ENCODE measurements at places on chromosomes 1 and 21.

DNA sequence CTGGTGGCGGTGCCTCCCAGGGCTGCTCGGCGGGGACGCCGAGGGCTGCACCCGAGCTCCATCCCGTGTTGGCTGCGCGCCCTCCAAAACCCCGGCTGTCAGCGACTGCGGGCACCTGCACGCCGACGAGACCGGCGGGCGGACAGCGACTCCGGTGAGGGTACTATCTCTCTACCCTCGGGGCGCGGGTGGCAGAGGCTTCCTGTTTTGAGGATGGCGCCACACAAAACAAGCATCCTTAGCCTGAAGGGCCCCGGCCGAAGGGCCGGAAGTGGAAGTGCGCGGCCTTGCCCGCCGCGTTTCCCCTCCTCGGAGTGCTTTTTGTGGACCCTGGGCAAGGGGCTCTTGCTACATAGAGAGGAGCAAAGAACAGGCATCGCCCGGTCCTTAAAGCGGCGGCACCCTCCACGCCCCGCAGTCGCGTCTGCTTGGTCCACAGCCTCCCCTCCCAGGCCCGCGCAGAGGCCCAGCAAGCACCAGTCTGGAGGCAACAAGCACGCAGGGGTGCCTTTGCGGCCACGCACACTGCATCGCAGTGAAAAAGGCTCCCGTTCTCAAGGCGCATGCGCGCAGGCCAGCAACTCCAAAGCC lies 561 bp upstream of the COQ8A start:
- DNase-seq: peak; percentile 91

- DNase-seq: no peak
Observed at GRCh38 chr1:34709547-34709946, 45.3 kb upstream of the GJB5 start.

DNA sequence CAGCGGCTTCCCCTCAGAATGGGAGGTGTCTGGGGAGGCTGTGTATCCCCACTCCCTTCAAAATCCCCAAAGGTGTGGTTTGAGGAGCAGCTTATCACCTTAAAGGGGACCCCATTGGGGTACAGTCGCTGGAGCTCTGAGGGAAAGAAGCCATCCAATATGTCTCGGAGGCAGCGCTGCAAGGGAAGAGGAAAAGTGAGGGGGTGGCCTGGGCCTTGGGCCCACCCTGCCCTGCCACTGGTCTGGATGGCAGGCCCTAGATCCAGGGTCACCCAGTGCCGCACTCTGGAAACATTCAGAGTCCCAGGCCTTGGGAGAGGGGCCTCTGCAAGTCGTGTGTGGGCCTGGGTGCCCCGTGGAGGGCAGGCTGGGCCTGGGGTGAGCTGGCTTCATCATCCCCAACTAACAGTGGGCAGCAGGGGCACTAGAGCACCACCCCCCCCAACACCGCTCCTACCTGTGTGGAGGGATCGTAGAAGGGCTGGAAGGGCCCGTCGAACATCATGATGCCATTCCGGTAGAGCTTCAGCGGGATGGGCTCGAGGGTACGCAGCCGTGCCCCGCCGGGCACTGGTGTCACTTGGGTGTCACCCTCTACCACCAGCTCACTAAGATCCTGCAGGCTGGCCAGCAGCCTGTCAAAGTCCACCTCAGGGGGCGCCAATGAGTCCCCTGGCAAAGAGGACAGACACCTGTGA lies 5.6 kb downstream of the SH3BGRL3 start:
- no peak for DNase-seq

DNA sequence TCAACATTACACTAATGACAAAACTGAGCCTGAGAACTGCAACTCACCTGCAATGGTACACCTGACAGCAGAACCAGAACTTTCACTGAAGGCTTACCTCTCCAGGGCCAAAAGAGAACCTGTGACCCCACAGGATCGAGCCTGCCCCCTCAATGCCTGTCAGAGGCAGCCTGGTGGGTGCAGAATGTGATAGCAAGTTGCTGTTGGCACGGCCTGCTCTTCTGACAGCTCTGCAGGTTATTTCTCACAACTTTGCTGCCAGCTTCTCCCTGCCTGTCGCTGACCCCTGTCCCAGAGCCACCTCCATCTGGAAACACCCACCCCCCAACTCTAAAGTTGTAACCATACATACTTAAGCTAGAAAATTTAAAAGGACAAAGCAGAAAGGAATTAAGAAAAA lies 35.2 kb downstream of the HIVEP3 start:
- DNase-seq: no peak

DNA sequence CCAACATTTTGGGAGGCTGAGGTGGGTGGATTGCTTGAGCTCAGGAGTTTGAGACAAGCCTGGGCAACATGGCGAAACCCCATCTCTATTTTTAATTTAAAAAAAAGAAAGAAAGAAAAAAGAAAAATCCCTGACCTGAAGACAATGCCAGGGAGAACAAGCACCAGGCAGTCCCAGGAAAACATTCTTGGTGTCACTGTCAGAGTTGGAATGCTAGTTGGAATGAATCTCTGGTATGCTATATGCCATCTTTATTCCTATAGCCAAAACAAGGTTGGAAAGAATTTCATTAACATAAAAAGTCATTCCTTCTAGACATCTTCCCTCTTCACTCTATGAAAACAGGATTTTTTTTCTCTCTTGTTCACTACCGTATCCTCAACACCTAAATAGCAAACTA lies 2.8 kb downstream of the DNAJC8 start:
- DNase-seq: no peak

- no peak for DNase-seq
Observed at GRCh38 chr1:207002724-207003146, 29.8 kb downstream of the C1orf116 start.

DNA sequence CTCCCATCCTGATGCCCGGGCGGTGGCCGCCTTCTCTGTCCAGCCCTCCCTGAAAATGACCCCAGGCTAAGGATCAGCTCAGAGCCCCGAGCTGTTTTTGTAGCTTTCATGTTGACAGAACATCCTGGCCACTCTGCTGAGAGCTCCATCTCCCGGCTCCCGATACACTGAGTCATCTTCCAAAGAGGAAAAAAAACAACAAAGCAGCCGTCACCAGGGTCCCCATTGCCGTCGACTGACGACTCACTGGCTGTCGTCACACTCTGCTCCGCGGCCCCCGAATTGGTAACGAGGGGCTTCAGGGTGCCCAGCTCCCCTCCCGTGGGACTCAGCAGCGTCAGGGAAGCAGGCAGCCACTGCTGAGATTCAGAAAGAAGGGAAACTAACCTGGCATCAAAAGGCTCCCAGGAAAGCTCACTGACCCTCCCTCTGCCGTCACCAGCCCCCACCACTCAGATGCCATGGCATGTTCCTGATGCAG lies 67.2 kb downstream of the CD46 start:
- peak; percentile 4 for DNase-seq

GRCh38 chr1:4778056-4778455 lies 123.6 kb downstream of the AJAP1 start:
- no peak for DNase-seq

GRCh38 chr1:37676281-37677142 lies 15.8 kb upstream of the CDCA8 start:
- DNase-seq: no peak

DNA sequence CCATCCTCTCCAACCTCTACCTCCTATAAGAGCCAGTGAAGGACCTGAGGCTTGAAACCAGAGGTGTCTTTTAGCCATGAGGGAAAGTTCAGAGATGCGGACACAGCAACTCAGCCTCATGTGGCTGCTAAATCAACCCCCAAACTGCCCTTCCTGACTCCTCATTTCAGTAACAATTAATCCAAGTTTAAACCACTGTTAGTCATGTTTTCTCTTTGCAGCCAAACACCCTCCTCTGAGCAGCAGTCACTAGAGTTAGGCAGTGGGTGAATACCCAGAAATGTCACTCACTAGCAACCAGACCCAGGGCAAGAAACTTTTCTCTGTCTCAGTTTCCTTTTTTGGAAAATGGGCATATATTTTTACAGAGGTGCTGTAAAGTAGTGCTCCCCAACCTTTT lies 71.2 kb downstream of the KCNJ15 start:
- no peak for DNase-seq

DNA sequence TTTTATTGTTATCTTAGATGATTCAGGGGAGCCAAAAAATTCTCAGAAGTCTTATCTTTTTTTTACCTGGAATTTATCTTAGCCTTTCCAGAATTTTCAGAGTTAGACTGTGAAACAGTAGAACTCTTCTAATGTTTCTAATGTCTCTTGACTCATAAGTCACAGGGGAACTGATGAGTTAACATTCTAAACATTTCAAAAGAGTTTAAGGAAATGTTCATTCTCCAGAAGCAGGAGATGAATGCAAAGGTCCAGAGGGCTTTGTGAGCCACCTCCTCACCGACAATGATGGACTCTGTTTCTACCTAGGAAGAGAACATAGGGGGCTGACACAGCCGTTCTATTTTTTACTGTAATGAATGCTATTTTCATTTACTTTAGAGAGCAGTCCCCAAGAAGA lies 157.5 kb downstream of the BRINP2 start:
- no peak for DNase-seq

DNA sequence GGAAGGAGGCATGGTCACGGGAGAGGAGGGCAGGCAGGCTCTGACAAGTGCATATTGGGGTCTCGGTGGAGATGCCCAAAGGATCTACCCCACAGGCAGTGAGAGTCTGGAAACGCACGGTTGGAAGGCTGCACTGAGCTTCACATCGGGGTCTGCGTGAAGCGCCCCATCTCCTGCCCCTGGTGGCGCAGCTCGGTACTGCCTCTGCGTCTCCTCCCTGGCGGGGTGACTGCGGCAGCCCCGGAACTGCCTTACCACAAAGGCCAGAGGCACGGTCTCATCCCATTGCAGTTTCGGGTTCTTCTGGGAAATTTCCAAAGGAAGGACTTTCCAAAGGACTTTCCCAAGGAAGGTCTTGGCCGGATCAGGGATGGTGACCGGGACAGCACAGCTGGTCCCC lies 69.2 kb upstream of the AJAP1 start:
- no peak for DNase-seq

DNA sequence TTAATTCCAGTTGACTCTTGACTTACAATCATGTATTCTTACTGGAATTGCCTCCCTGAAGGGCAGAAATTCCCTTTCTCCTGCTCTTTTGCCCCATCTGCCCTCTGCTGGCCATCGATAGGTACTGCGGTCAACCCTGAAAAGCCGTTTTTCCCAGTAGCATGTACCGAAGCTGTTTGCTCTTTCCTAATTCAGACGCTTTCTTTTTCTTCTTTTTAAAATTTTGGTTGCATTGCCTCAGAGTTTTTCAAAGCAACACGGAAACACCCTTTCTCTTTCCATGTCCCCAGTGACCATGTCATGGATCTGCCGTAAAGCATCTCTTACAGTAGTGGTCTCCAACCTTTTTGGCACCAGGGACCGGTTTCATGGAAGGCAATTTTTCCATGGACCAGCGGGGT lies 164.2 kb upstream of the C1orf21 start:
- peak; percentile 35 for DNase-seq

DNA sequence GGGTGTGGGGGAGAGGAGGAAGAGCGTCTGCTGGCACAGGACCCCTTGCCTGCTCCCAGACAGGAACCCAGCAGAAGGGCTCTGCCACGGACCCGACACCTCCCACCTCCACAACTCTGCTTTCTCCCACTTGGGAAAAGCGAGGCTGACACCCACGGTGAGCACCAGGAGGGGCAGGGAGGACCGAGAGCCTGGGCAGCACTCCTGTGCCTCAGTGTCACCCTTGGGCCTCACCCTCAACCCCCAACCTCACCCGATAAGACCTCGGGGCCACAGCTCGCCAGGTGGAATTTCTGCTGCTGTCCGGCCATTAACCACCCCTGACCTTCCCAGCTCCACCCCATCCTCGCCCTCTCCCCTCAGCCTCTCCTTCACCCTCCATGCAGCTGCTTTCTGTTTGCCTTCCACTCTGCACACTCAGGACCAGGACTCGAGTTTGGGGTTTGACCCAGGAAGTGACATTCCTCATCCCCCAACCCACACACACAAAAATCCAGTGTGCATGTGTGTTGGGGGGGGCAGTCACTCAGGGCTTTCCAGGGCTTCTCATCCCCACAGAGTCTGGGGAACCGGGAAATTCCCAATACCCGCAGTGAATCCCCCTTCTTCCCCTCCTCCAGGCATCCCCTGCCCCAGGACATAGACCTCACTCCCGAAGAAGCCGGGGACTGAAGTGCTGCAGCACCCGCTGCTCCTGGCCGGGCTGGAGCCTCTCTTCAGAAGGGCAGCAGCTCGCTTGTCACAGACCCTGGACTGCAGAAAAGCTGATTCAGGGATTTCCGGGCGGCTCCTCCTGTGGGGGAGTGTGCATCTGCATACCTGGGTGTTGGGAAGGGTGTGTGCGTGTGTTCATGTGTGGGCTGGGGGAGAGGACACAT lies 65.8 kb downstream of the SYT2 start:
- no peak for DNase-seq

DNA sequence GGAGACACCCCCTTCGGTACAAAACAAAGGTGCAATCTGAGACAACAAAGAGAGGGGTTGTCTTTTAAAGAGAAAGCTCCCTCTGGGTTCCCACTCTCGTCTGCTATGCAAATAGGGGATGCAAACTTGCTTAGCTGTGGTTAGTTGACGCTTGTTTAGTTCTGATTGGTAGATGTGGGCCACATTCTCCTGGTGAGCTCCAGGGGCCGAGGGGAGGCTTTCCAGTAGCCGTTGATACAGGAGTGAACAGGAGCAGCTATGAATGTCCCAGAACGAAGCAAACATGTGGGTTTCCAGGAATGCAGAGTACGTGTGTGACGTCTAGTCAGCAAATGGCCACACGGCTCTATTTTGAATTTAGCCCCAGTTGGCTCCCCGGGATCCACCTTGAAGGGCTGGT lies 14.7 kb downstream of the TFF2 start:
- DNase-seq: no peak

DNA sequence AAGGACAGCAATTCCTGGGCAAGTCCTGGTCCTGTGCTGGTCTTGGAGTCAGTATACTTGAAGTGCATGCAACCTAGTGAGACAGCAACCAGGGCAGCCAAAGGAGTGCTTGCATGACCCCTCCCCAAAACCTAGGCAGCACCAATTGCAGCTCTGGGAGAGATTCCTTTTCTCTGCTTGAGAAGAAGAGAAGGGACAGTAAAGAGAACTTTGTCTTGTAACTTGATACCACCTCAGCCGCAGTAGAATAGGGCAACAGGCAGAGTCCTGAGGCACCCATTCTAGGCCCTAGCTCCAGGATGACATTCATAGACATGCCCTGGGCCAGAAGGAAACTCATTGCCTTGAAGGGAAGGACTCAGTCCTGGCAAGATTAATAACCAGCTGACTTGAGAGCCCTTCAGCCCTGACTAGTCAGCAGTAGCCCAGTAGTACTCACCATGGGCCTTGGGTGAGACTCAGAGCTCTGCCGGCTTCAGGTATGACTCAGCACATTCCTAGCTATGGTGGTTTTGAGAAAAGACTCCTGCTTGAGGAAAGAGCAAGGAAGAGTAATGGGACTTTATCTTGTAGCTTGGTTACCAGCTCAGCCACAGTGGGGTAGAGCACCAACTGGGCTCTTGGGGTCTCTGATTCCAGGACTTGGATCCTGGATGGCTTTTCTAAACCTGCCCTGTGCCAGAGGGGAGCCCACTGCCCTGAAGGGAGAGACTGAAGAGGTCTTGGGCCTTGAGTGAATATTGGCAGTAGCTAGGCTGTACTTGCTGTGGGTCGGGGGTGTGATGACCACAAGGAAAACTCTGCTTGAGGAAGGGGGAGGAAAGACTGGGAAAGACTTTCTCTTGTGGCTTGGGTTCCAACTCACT lies 51.7 kb upstream of the ACADM start:
- no peak for DNase-seq
